Neural crest cell (in vitro differentiated cells): ENCODE measurements at places on chromosomes 2 and 18. TPM values are rescaled to one million over a fixed set of nuclear protein-coding genes. Genes with fewer than 3 reads are reported as not detected.

The TMEM37 gene
- total RNA-seq = 4.7 and 5.3 TPM in 2 replicates

- DNase-seq = no peak
These were observed 8.4 kb downstream of the SRBD1 start for GRCh38 chr2:45602624-45603023.

DNA sequence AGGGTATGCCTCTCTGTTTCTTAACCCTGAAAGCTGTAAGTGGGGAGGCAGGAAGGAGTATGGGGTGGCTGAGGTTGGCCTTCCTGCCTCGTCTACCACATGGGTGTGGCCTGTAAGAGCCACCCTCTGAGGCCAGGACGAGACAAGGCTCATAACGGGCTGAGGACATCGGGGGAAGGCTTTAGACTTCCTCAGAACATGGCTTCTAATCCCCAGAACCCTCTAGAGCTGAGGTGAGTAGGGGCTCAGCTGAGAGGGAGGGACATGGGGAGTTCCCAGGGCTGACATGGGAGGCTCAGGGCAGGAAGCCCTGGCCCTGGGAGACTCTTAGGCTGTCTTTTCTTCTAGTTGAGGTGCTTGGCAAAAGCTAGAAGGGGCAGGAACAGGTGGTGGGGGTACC is 36.7 kb downstream of the EMX1 start:
- no peak for DNase-seq

The CKAP2L gene
- total RNA-seq = 27.4 and 31.3 TPM in 2 replicates

DNA sequence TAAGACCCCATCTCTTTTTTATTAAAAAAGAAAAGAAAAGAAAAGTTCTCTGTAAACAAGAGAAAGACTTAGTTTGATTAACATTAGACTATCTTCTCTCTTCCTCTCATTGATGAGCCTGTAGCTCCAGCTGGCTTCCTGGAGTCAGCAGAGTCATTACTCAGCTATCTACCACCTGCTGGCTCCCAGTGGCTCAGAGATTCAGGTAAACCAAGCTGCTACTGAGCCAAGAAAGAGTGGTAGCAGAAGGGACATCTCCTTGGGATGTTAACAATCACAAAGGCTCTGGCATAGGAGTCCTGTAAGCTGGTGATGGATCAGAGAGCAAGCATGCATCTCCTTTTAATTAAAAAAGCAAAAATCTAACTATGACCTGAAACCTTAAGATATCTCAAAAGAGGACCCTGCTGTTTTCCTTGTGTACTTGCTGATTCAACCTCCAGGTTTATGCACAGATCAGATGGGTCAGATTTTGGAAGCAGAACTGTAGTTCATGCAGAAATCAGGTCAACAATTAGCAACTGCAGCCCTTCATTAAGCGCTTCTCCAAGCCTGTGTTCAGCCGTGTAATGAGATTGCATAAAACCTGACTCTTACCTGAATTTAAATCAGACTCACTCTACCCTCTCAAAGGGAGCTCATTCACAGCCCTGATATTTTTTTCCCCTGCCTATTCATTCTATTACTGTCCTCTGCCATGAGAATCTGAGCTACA is 225.8 kb downstream of the RNF152 start:
- DNase-seq = no peak

The KCNF1 gene
- total RNA-seq = 0.93 and 1.1 TPM in 2 replicates

GRCh38 chr18:32301976-32302743 is 112.3 kb downstream of the MEP1B start:
- DNase-seq = no peak

The COPS7B gene
- total RNA-seq = 62.9 and 64.1 TPM in 2 replicates

The AKAIN1 gene
- not detected in 2 replicates for total RNA-seq

DNA sequence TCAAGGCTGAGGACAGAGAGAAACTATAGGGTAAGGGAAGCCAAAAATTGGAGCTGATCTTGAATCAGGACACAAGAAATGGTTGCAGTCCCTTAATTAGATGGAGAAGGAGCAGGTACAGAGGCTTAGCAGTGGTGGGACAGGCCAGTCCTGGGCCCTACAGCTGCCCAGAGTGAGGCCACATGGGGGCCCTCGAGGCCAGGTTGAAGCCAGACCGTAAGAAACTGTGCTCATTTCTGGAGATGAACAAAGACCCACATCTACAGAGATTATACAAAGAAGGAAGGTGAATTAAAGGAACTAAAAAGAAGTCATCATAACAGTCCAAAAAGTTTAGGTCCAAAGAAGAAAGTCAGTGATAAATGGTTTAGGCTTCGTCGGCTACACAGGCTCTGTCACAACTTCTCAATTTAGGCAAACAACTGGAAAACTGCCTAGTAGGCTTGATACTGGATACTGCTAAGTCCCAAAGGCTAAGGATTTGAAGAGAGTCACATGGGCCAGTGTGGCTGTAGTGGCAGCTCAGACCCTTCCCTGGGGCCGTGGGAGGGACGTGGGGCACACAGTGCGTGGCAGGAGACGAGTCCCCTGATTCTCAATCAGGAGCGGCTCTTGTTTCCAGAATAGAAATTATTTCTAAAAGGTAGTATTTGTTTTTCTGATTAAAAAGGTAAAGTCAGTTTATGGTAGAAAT is 50.4 kb upstream of the CNGA3 start:
- no peak for DNase-seq

- no peak for DNase-seq
These were observed 24.4 kb upstream of the ACKR3 start for GRCh38 chr2:236545248-236545658.

The GPR39 gene
- total RNA-seq = 0.25 and 0.35 TPM in 2 replicates

- DNase-seq = no peak
These were observed 866.2 kb downstream of the CCDC85A start for GRCh38 chr2:57050007-57050406.

GRCh38 chr2:219765231-219765911 is 137.9 kb downstream of the SLC4A3 start:
- DNase-seq = no peak

- DNase-seq = peak; percentile 6
These were observed 77.7 kb downstream of the GULP1 start for GRCh38 chr2:188369365-188369764.

DNA sequence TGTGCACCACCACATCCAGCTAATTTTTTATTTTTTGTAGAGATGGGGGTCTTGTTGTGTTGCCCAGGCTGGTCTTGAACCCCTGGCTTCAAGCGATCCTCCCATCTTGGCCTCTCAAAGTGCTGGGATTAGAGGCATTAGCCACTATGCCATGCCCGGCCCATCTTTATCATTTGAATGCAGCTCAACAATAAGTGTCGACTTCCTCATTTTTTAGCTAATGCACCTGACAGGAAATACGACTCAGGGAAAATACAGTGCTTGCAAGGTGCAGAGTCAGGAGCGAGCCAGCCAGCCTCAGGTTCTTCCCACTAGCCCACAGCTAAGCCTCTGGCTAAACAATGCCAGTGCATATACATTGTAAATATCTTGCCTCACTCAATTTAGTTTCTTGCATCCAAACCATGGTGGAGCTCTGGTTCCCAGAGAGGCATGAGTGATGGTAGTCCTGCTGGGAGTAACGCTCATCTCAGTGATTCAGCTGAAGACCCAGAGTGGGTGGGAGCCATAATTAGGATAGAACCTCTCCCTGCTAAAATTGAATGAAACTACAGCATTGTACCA is 135.0 kb downstream of the TGIF1 start:
- no peak for DNase-seq

The UGT1A6 gene
- total RNA-seq = not detected in 2 replicates

- no peak for DNase-seq
These were observed 44.2 kb upstream of the ASXL2 start for GRCh38 chr2:25922501-25922900.

The CRYBA2 gene
- not detected in 2 replicates for total RNA-seq

DNA sequence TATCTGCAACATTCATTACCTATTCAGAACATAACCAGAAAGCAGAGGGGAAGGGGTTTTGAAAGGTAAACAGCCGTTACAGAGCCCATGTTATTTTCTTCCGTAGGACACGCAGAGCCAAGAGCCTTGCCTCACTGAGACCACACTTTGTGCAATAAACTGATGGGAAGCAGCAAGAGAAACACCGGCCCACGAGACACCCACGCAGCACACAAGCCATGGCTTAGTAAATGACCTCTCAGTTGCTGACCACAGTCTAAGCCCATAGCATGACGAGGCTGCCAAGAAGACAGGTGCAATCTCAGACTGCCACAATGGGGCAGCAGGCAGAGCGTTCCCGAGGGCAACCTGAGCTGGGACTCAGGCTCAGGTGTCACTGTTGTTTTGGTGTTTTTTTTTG is 59.6 kb downstream of the CABYR start:
- DNase-seq = no peak
